ENCODE measurements at places on chromosomes 2 and 18. TPM values are rescaled to one million over a fixed set of nuclear protein-coding genes. Genes with fewer than 3 reads are reported as not detected.

The CXCR4 gene
- total RNA-seq, result 19.7 TPM

The ADRA2B gene
- 0.43 TPM for total RNA-seq

The FOXD4L1 gene
- not detected for total RNA-seq

The MC5R gene
- not detected for total RNA-seq

The STRADB gene
- total RNA-seq, result 40.6 TPM

The HOXD3 gene
- total RNA-seq, result not detected

Measured in stomach (tissue), 19 donors.